ENCODE measurements at places on chromosomes 12 and 14.

DNA sequence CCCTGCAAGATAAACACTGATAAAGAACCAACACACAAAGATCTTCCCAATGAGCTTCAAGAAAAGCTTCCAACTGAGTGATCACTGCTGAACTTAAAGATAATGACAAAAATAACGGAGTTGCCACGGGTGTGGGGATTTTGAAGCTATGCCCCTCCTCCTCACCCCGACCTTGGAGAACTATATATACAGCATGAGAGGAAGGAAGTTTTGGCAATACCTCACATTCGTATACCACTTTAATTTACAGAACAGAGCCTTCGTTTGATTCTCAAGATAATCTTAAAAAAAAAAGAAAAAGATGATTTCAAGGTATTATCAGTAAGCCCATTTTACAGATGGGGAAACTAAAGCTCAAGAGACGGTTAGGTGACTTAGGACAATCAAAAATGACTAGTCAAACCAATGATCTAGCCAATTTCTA, 715 bp downstream of the NEK9 start:
- no peak for DNase-seq

GRCh38 chr12:115943630-115944391, 333.7 kb downstream of the MED13L start:
- no peak for DNase-seq

DNA sequence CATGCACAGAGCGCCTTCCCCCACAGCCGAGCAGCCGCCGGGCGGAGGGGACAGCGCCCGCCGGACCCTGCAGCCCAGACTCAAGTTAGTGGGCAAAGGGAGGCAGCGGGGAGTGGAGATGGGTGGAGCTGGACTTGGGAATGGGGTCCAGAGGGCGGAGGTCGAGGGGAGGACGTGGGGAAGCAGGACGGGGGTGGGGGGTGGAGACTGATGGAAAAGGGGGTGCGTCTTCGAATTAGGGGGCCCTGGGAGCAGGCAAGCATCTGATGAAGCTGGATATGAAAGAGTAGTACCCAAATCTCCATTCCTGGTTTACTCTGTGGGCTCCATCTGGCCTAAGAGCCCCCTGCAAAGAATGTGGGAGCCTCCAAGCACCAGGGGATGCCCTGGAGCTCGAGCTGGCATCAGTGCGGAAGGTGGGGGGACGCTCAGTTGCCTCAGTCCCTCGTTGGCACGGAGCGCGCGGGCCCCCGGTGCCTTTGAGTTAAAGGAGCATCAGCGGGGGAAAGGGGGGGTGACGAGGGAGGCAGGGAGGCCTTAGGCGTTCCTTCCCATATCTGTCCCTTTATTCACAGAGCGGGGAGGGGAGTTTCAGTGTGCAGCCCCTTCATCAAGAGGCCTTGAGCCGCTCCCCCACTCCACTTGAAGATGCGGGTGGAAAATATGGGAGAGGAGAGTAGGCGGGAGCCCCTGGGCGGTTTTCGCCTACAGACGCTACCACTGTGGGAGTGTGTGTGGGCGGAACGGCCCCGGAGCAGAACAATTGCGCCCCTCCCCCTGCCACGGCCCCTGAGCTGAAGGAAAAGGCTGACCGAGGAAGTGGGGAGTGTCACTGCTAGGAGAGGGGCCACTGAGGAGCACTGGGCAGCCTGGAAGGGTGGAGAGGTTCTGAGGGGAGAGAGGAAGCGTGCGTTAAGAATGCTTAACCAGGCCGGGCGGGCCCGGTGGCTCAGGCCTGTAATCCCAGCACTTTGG, 644 bp downstream of the NAB2 start:
- no peak for DNase-seq

DNA sequence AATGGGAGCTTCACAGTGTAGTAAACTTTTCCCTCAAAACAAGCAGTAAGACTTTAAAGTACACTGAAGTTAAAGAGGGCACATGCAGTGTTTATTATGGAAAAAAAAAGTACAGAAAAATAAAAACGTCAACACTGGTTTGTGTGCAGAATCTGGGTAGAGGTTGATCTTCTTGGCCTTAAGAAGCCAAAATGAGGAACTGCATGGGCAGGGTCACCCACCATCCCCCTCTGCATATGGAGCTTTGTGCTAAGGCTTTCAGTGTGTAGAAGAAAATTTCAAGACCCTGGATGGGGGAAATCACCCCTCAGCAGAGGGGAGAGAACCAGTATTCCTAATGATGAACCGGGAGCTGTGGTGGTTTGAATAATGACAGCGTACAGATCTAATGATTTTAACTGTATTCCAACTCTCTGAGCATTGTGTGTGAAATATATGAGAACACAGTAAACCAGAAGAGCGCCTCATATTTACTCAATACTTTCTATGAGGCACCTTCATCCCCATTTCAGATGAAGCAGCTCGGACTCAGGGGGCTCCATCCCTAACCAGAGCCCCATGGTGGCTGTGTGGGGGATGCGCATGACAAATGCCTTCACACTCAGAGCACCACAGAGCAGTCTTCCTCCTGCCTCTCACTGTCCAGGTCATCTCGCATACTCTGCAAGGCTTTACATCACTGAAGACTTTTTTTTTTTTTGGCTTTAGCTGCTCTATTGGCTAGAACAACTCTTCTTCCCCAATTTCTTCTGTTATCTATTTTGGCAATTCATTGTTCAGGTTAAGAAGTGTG, 33.4 kb downstream of the ACADS start:
- no peak for DNase-seq

- no peak for DNase-seq
These were observed 118.2 kb upstream of the TMCC3 start for GRCh38 chr12:94768398-94769046.
